ENCODE measurements at places on chromosomes 11 and 22.

DNA sequence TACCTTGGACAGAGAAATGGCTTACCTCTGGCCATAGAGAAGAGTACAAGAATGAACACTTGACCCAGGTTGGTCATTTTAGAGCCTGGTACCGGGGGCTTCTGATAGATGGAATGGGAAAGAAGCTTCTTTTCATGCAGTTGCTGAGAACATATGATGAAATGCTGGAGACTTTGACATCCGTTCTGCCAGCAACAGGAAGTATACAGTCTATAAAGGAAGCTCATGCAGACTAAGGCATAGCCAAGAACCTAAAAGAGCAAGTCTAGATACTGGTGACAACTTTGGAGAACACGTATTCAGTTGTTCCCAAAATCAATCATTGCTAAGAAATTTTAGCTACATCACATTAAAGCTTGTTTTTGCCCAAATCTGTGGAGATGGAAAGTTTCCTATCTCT is 894.6 kb downstream of the METTL15 start:
- no peak for DNase-seq

DNA sequence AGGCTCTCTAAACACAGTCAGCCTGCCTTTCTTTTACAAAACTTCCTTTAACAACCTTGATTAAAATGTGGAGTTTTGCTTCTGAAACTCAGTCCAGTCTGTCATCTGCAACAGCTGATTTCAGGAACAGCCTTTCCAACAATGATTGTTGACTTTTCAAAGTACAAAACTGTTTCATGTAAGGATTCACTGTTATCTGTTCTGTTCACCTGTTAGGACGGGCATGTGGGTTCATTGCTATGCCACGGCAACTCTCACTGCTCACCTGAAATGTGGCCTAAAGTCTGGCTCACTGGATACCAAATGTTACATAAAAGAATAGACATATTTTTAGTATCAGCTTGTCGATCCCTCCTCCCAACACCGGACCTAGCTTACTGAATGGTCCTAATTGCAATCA is 242.8 kb downstream of the LUZP2 start:
- no peak for DNase-seq

- DNase-seq = no peak
Measured at GRCh38 chr11:17753641-17754040, 19.1 kb downstream of the KCNC1 start.

- DNase-seq = peak; percentile 16
Measured at GRCh38 chr11:116224154-116224888, 548.5 kb downstream of the BUD13 start.

- DNase-seq = no peak
Measured at GRCh38 chr22:18024276-18024939, at the start of gene MICAL3. Gene MICAL3, minus strand, starts transcription at chr22:18024561. Its CDS starts 117,749 bp downstream, at chr22:17906812.

DNA sequence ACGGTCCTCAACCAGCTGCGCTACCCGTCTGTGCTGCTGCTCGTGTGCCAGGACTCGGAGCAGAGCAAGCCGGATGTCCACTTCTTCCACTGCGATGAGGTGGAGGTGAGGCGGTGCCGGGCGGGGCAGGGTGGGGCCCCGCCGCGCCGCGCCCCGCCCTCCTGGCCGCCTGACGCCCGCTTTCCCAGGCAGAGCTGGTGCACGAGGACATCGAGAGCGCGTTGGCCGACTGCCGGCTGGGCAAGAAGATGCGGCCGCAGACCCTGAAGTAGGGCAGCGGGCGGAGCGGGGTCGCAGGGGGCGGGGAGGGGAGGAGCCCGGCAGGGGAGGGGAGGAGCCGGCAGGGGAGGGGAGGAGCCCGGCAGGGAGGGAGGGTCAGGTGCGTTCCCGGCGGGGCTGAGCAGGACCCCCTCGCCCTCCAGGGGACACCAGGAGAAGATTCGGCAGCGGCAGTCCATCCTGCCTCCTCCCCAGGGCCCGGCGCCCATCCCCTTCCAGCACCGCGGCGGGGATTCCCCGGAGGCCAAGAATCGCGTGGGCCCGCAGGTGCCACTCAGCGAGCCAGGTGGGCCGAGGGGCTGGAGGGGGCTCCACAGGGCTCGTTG is 14.7 kb downstream of the EPS8L2 start:
- DNase-seq = no peak

DNA sequence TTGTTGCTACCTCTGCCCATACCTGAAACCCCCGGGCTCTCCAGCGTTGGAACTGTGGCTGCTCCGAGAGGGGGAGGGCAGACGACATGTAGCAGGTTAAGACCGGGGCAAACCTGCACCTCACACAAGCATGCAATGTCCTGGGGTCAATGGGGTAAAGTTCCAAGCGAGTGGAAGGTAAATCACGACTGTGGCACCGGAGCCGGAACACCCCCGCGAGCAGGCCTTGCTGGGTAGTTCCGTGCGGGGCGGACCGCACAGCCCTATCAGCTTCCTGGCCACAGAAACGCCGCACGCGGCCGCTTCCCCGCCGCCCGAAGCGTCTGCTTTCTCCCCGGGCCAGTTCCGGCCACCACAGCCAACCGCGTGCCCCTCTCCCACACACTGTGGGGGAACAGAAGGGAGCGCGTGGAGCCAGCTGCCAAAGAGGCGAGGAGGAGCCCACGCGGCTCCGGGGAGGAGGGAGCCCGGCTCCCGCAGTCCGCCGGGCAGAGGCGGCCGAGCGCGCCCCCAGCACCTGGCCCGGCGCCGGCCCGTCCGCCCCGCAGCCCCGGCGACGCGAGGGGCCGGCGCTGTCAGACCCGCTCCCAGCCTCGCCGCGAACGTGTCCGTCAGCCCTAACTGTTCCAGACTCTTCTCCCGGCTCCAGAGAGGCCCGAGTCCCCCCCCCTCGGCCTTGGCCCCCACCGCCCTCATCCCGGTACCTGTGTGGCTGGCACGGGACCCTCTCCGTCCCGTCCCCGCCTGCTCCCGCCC is 1.6 kb downstream of the SPTBN2 start:
- no peak for DNase-seq

DNA sequence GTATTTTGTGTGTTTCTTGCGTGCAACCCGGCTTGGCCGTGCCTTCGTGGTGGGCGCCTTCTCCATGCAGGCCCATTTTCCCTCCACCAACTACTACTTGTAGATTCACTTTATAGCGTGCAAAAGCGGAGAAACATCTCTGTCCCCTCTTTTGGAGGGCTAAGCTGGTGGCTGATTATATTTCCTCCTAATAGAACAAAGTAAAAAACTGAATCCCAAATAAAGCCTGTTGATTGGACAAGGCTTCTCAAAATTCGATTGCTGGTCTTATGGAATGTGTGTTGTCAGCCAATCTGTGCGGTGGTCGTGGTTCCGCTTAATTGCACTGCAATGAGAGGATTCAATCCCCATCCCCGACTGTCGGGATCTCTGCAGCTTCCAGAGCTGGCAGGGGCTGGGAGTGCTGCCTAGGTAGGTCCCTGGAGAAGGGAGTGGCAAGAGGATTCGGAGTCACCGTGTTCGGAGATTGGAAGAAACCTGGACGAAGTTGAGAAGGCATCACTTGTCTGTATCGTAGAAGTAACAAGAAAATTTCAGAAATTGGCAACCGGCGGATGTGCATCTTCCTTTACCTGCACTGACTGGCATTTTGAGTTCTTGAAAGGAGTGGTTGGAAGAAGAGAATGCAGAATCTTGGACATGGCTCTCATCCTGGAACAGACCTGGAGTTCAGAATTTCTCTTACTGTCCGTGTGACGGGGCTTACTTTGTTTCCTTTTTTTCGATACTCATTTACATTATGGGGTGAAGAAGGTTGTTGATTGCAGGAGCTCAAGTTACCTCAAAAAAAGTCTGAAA is 1.1 kb downstream of the HMGXB4 start:
- no peak for DNase-seq

DNA sequence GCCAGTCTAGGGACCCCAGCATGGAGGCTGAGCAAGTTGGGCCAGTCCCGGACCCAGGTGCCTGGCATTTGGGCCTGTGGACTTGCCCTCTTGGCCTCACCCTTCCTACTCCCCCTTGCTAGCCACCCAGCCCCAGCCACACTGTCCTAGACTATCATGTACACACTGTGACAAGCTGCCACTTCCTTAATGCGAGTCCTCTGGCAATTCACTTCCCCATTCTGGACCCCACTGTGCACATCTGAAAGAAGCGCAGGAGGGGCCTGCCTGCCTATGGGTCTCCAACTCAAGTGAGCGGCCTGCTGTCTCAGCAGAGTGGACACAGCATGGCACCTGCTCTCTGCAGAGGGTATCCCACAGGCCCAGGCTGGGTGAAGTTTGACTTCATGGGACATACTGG is 68.5 kb upstream of the LMO1 start:
- DNase-seq = no peak

DNA sequence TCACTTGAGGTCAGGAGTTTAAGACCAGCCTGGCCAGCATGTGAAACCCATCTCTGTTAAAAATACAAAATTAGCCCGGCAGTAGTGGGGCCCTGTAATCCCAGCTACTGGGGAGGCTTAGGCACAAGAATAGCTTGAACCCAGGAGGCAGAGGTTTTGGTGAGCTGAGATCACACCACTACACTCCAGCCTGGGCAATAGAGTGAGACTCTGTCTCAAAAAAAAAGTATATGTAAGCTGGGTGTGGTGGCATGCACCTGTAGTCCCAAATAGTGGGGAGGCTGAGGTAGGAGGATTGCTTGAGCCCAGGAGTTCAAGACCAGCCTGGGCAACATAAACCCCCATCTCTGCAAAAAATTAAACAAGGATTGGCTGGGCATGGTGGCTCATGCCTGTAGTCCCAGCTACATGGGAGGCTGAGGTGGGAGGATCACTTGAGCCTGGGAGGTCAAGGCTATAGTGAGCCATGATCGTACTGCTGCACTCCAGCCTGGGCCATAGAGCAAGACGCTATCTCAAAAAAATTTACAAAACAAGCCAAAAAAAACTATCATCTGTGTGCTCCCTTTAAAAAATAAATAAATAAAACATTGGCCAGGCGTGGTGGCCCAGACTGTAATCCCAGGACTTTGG is 10.8 kb downstream of the CRKL start:
- DNase-seq = no peak

DNA sequence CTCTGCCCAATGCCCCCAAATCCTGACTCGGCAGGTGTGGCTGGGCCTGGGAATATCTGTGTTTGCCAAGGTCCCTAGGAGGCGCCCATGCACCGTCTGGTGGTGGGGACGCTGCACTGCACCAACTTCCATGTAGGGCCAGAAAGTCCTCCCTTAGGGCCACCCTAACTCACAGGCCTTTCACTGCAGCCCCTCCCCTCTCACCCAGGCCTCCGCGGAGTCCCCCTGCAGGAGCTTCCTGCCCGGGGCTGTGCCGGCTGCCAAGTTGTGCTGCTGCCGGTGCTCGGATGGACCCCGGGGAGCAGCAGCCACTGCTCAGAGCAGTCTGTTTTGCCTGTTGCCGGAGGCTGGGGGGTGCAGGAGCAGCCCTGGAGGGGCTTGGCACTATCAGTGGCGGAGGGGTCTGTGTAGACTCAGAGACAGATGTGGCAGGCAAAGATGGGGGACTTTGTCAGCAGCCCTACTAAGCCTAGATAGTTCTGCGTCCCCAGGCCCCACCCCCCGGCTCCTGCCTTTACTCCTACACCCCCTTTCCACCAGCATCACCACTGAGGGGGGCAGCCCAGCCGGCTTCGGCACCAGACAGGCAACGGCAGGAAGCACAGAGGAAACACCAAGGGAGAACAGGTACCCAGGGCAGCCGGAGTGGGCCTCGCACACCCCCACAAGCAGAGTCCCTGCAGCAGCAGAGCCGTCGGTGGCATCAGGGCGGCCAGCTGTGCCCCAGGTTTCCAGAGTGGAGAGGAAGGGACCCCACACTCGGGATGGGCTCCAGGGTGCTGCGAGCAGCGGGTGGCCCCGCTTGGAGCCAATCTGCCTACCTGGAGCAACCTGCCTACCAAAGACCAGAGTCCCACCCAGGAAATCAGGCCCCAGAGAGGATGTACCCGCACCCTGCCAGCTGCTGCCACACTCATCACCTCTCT is 124.3 kb downstream of the TRIM29 start:
- DNase-seq = no peak

- no peak for DNase-seq
Measured at GRCh38 chr11:117186431-117186761, 7.9 kb downstream of the SIDT2 start.

GRCh38 chr22:46767249-46767985 is 5.0 kb downstream of the TBC1D22A start:
- DNase-seq = no peak

- DNase-seq = no peak
Measured at GRCh38 chr11:19602891-19603290, 109.7 kb upstream of the NAV2 start.

GRCh38 chr11:122319085-122319484 is 203.1 kb upstream of the BLID start:
- DNase-seq = no peak

GRCh38 chr11:102767800-102768199 is 12.6 kb downstream of the MMP10 start:
- no peak for DNase-seq
